ENCODE measurements at places on chromosomes 7 and 10. TPM values are rescaled to one million over a fixed set of nuclear protein-coding genes. Genes with fewer than 3 reads are reported as not detected.
A peak's percentile ranks its signal among the peaks of the same experiment; 100 is the strongest.

DNA sequence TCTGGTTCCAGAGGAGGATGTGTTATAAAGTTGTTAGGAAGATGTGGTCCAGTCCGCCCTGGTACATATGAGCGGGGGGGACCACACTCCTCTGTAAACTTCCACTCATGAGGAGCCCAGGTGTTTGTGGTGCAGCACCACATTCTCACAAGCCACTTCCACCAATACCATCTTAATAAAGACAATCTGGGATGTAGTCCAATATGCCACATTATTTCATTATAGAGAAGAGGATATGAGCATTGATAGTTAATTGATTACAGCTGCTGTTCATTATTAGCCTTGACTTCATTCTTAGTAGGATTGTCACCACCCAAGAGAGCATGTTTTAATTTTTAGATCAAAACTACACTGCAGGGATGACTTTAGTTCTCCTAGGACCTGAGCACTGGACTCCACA, 40.5 kb downstream of the ERCC6 start:
- no peak for DNase-seq

The MBL2 gene
- not detected for total RNA-seq

- no peak for DNase-seq
Observed at GRCh38 chr7:93430917-93431588, 143.5 kb downstream of the CALCR start.

DNA sequence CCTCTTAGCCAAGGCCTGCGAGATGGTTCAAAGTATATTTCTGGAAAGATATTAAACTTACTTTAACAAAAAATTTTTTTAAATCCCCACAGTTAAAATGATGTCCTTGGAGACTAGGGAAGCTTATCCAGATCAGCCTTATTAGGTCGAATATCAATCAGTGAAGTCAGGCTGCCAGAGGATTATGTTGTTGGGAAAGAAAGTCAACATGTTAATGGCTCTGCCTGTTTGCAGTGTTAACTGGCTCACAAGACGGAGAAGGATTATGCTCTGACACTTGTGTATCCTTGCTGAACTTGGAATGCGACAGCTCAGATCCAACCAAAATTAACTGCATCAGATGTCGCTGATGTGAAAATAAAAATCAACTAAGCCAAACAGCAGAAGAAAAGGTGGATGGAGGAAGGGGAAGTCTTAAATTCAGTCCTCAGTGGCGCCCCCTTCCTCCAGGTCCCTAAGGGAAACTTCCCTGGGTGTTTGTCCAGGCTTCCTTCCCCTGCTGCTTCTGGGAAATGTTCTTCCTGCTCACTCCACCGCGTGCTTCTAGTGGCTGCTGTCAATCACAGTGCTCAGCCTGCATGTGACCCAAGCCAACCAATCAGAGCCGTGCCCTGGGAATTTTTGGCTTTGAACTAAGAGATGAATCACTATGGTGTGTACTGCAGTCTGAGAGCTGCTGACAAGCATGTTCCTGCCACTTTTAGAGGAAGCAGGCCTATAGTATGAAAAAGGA, 690.4 kb upstream of the NRP1 start:
- DNase-seq, result peak; percentile 14

DNA sequence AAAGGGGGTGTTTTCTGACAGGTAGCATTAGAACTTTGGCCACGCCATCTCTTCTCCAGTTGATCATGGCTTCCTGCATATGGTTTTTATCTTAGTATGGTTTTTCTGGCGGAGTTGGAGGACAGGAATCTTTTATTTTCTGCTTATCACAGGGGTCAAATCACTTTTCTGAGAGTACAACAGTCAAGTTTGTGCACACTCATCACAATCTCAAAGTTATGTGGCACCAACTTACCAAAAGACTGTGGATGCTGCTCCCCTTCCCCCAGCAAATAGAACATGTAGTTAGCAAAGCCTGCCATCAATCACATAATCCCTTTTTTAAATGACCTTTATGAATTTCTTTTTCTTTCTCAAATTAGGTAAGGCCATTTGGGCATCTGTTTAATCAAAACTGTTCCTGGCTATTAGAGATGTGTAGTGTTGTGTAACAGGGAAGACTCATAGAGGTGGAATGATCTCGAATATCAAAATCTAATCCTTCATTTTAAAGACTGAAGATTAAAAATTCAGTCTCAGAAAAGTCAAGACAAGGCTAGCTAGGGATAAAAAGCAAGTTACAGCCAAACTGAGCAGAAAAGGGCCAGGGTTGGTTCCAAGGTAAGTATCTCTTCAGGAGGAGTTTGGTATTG, 3.8 kb upstream of the CH25H start:
- DNase-seq, result no peak

The AASS gene
- 15.9 TPM for total RNA-seq

DNA sequence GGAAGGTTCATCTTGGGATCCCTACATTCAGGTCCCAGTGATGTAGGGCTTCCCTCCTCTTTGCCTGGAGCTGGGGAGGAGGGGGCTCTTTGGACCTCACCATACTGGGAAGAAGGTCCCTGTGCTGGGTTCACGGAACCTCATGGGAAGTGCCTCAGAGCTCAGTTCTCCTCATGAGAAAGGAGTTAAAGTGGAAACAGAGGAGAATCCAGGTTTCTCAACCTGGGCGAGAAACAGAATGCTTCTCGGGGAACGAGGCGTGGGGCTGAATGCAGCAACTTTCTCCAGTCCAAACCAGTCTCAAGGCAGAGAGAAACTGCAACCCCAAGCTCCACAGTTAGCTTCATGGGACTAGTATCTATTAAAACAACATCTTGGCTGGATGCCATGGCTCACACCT, 382.7 kb upstream of the FOXK1 start:
- no peak for DNase-seq

DNA sequence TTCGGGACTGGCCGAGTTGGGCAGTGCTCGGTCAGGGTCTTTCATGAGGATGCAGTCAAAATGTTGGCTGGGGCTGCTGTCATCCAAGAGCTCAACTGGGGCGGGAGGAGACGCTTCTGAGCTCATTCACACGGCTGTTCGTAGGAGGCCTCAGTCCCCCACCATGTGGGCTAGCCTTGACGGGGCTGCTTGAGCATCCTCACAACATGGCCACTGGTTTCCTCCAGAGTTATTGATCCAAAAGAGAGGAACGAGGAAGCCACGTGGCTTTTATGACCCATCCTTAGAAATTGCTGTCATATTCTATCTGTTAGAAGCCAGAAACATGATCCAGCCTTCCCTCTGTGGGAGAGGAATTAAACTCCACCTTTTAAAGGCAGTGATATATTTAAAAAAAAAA, 68.1 kb downstream of the GTF2IRD1 start:
- DNase-seq, result no peak

DNA sequence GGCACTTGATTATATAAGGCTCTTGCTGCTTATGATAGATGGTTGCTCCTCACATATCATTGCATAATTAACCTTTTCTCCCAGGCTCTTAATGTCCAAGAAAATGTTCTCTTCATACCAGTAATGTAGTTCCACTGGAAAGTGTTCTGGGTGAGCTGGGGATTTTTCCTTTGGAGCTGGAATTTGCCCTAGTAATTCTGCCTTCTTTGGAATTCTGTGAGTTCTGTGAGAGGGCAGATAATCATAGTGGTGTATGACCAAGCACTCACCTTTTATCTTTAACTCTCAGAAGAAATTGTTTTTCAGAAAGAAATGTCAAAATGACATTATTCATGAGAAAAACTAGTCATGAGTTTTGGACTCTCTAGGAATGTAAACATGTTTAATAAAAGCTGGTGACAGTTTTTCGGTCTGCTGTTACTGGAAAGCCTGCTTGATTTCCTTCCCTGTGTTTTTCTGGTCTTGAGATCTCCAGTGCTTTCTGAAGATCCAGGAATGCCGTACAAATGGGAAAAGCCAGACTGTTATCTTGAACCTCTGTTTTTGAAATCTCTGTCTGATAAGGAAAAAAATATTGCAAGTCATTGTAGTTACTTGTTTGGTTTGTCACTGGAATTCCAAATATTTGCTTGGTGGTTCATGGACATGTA, 148.3 kb upstream of the PRPS1L1 start:
- no peak for DNase-seq

- DNase-seq, result no peak
Observed at GRCh38 chr10:129163531-129163930, 303.5 kb upstream of the MGMT start.

DNA sequence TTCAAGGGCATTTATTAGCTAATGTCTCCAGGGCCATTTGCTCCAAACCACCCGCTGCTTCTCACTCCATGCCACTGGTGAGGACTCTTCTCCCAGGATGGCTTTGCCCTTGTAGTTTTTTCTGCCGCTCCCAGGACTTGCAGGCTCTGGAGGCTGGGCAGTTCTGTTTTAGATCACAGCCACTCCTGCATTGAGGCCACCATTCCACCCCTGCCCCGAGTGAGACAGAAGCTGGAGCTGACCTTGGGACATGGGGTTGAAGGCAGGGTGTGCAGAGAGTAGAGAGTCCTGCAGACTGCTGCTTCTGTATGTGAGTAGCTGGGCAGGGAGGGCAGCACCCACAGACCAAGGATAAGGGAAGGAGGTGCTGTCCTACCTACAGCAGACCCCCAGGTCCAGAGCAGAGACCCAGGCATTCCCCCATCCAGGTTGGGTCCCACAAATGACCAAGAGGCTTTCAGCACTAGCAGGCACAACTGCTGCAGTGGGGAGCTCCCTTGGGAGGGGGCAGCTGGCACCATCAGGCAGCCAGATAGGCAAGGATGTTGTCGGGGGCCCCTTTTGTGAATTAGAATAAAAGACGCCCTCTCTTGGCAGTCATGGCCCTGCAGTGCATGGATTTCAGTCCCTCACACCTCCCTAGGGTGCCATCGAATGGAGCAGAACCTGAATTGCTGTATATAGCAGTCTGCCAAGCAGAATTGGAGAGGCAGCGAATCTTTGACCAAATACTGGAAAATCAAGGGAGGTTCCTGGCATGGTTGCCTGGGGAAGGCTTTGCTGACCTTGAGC, 22.7 kb upstream of the ADCYAP1R1 start:
- DNase-seq, result no peak

The HTR5A gene
- total RNA-seq, result not detected

DNA sequence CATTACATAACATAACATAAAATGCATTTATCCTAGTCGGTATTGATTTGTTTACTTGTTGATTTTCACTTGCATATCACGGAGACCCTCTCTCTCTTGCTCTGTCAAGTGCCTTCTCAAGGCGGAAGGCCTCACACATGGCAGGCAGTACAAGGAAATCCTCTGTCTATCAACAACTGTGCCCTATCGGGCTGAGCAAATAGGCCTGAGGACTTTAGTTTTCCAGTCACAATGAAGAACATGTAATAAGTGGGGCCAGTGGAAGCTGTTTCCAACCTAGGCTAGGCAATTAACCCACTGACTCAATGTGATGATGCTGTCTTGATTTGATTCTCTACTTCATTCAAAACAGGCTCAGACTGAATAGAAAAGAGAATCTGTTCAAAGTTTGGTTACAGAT, 44.9 kb upstream of the KMT2C start:
- no peak for DNase-seq

The PNLIPRP1 gene
- total RNA-seq, result not detected

DNA sequence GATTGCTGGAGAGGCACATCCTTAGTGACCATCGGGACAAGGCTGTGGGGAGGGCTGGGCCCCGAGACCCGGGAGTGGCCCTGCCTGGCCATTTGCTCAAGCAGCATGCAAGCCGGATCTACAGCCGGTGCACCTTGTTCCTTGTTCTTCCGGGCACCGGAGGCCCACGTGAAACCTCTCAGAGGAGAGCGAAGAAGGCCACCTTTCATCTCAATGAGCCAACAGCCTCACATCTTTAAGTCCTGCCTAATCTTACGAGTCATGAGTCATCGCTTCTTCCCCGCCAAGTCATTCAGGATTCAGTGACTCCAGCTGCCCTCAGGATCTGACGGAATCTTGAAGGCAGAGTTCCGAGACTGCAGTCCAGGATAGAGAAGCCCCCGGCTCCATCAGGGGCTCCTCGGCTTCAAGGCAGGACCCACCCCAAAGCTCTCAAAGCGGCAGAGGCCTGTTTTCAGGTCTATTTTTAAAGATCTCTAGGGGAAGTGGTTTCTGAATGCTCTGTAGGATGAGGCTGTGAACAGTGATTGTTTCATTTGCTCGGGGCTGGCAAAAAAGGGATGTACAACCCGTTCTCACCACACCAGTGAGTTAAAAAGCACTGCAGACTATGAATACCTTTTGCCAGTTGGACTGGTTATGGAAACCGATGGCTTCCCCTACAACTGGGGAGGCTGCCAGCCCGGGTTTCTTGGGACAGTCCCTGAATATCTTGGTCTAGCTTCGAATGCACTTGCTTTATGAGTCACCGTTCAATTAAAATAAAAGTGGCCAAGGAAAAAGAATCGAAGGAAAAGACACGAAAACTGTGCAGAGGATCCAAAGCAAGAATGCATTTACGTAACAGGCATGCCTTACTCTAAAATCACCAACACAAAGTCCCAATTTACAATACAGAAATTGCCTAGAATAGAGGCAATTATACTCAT, 57.2 kb upstream of the ECHDC3 start:
- DNase-seq, result peak; percentile 94

- DNase-seq, result no peak
Observed at GRCh38 chr7:43771573-43771972, 13.1 kb downstream of the BLVRA start.

- no peak for DNase-seq
Observed at GRCh38 chr7:42869131-42870020, 42.5 kb downstream of the C7orf25 start.

- no peak for DNase-seq
Observed at GRCh38 chr7:24334012-24334411, 50.0 kb downstream of the NPY start.

DNA sequence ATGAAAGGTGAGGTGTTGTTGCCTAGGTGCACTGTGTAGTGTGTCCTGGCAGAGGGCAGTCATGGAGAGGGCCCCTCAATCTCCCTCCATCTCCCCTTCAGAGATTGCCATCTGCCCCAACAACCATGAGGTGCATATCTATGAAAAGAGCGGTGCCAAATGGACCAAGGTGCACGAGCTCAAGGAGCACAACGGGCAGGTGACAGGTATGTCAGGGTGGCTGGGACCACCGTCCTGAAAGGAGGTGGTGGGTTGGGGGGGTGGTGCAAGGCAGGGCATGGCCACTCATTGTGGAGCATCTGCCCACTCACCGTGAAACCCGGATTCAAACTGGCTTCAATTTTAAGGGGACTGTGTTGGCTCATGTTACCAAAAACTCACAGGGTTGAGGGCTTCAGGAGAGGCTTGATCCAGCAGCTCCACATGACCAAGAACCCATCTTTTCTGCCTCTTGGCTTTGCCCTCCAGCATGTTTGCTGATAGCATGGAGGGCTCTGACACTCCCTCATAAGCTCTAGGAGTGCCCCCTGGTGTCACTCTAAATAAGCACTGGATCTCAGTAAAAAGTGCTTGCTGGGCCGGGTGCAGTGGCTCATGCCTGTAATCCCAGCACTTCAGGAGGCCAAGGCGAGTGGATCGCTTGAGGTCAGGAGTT, 12.2 kb downstream of the ARPC1B start:
- peak; percentile 68 for DNase-seq

- DNase-seq, result no peak
Observed at GRCh38 chr7:7570584-7570983, 3.9 kb downstream of the MIOS start.

GRCh38 chr10:51186361-51186760, 112.1 kb downstream of the PRKG1 start:
- no peak for DNase-seq

The EN2 gene
- total RNA-seq, result not detected

The SMO gene
- 3.1 TPM for total RNA-seq

GRCh38 chr7:47666164-47666862, 84.4 kb upstream of the TNS3 start:
- DNase-seq, result no peak

The CRYGN gene
- total RNA-seq, result not detected

GRCh38 chr7:129047761-129048160, 7.2 kb downstream of the TNPO3 start:
- DNase-seq, result no peak
